Esophagus mucosa (tissue), 1 donor: ENCODE measurements at places on chromosomes 6 and 20. TPM values are rescaled to one million over a fixed set of nuclear protein-coding genes. Genes with fewer than 3 reads are reported as not detected.

- ATAC-seq: peak; percentile 33
Measured at GRCh38 chr20:4973330-4974097, 27.8 kb downstream of the SLC23A2 start.

DNA sequence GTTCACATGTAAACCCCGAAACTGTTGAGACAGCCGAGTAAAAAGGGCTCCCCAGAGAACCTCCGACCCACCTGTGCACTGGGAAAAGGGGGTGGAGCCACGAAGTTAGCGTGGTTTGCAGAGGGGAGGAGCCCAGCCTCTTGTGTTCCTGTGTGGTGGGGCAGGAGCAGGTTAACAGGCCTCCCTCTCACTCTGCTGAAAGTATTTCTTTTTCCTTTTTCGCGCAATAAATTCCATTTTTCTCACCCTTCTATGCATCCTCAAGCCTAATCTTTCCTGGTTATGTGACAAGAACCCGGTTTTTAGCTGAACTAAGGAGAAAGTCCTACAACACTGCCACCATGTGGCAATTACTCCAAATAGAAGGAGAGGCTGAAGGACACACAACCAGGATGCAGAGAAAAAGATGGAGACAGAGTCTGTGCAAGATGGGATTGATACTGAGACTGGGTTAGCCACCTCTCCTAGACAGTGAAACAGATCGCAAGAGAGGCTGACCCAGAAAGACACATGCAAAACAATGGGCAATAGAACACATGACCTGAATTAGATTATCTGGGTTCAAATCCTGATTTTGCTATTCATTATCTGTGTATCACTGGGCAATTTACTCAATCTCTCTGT, 168.7 kb upstream of the PRSS16 start:
- peak; percentile 65 for ATAC-seq

- no peak for ATAC-seq
Measured at GRCh38 chr6:167452338-167453081, 127.6 kb downstream of the TTLL2 start.

Gene TRIM40
- total RNA-seq: not detected

Gene ZNFX1
- 10.7 TPM for total RNA-seq

Gene BYSL
- total RNA-seq: 16.2 TPM

DNA sequence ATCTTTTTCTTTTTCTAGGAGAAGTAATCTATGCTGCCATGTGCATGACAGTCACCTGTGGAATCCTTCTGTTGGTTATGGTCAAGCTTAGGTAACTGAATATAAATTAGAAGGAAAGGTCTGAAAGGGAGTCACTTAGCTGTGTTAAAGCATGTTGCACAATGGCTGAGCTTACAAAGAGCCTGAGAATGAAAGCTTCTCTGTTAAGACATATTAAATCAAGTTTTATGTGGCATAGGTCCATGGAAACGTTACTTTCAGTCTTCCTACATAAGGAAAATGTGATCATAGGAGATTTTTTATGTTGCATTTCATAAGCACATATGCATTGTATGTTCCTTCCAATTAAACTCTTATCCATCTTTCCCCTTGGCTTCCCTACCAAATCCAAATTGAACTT, 72.1 kb downstream of the GFRAL start:
- no peak for ATAC-seq

- ATAC-seq: peak; percentile 78
Measured at GRCh38 chr6:88165844-88166492, at the start of gene CNR1. CNR1 (minus strand) TSS chr6:88166347; CDS start chr6:88145274, 21,073 bp downstream.

DNA sequence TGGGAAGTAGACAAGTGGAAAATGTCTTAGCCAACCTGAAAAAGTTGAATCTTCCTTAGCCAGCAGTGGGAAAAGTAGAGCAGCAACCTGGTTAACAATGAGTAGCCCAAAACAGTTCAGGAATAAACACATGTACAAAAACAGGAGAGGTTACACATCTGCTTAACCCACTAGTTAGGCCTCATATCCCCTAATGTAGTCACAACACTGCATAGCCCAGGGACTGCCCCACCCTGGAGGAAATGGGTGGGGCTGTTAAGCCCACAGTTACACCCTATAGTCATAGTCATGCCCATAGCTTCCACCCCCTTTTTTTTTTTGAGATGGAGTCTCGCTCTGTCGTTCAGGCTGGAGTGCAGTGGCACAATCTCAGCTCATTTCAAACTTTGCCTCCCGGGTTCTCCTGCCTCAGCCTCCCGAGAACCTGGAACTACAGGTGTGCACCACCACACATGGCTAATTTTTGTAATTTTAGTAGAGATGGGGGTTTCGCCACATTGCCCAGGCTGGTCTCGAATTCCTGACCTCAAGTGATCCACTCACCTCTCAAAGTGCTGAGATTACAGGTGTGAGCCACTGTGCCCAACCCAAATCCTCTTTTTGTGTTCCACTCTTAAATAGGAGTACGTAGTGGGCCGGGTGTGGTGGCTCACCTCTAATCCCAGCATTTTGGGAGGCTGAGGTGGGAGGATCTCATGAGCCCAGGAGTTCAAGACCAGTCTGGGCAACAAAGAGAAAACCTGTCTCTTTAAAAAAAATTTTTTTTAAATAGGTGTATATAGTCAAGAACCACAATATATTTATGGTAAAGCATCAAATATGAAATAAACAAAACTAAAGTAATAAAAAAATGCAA, 24.5 kb downstream of the ILRUN start:
- peak; percentile 98 for ATAC-seq

Gene PRKN
- total RNA-seq: 2.4 TPM

- ATAC-seq: no peak
Measured at GRCh38 chr6:82078286-82078908, 169.1 kb downstream of the IBTK start.

DNA sequence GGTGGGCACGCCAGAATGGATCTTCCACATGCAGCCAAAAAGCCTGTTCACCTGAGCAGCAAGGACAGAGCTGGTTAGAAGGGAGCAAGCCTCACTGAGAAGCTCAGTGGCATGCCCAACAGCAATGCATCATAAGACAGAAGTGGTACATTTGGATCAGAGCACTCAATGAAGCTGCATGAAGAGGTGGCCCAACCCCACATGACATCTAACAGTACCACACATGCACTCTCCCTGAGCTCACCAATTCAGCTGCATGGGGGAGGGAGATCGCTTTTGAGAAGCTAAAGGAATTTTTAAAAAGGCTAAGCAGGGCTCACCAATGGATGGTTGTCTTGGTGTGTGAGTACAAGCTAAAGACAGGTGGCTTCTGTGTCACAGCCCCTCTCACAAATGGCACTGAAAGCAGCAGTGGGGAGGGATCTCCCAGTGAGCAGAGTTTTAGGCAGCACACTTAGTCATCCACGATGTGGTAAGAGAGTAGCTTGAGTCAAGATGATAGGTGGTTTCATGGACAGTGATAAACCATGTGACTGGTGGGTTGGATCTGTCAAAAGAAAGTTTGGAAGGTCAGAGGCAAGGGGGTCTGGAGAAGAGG, 166.6 kb upstream of the TAB2 start:
- ATAC-seq: no peak

- no peak for ATAC-seq
Measured at GRCh38 chr6:1841136-1841535, 231.4 kb downstream of the FOXC1 start.

DNA sequence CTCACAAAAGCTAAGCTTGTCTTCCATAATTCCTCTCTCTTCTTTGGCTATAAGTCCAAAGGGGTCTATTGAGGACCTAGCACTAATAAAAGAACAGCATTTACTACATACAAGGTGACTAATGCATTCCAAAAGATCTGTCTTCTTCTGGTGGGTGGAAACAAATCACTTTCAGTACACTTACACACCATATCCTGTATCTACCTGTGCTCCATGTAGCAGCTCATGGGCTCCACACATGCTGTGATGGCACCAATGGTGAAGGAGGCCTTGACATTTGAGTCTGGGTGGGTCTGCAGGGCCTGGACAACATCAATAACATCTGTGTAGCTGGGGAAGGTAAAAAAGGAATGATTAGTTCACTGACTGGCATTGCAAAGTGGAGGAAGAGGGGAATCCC, 42.4 kb upstream of the SLC4A11 start:
- ATAC-seq: no peak

- ATAC-seq: peak; percentile 7
Measured at GRCh38 chr20:51750770-51751388, 17.3 kb downstream of the ATP9A start.

- peak; percentile 78 for ATAC-seq
Measured at GRCh38 chr6:140857739-140858380, 1274.9 kb upstream of the GJE1 start.

- no peak for ATAC-seq
Measured at GRCh38 chr6:118354641-118355040, 193.5 kb upstream of the PLN start.

GRCh38 chr6:3801960-3802359, 47.2 kb upstream of the FAM50B start:
- ATAC-seq: no peak
